ENCODE measurements at places on chromosomes 3 and 15. TPM values are rescaled to one million over a fixed set of nuclear protein-coding genes. Genes with fewer than 3 reads are reported as not detected.

The LRRC49 gene
- 3.8 TPM for total RNA-seq

The KBTBD12 gene
- not detected for total RNA-seq

The AADACL2 gene
- total RNA-seq, result not detected

The SPATA12 gene
- total RNA-seq, result 0.30 TPM

The CCDC191 gene
- total RNA-seq, result 1.4 TPM

The FGD5 gene
- total RNA-seq, result not detected

The KCNMB2 gene
- not detected for total RNA-seq
